ENCODE measurements at places on chromosomes 13 and 19. TPM values are rescaled to one million over a fixed set of nuclear protein-coding genes. Genes with fewer than 3 reads are reported as not detected.

The LENG9 gene
- 16.7 TPM for total RNA-seq

The ZNF547 gene
- total RNA-seq: 4.6 TPM

The CD209 gene
- total RNA-seq: not detected

The COL5A3 gene
- 0.77 TPM for total RNA-seq

The EDDM13 gene
- total RNA-seq: not detected

The PRR19 gene
- total RNA-seq: 0.17 TPM

The APLP1 gene
- 2.6 TPM for total RNA-seq

The GFY gene
- not detected for total RNA-seq

The FGF14 gene
- total RNA-seq: 7.8 TPM

The LRRC25 gene
- 4.6 TPM for total RNA-seq

The ZNF610 gene
- total RNA-seq: 3.3 TPM

The ZNF556 gene
- total RNA-seq: under 0.01 TPM

The TMPRSS9 gene
- total RNA-seq: under 0.01 TPM

The LGI4 gene
- 0.17 TPM for total RNA-seq

The ZNF491 gene
- 5.8 TPM for total RNA-seq

The PAK4 gene
- total RNA-seq: 2.8 TPM

The FFAR1 gene
- total RNA-seq: not detected

The LNX2 gene
- total RNA-seq: 5.6 TPM

The FUT6 gene
- total RNA-seq: not detected

The TINCR gene
- total RNA-seq: 0.17 TPM

The PCCA gene
- total RNA-seq: 52.1 TPM

The ATP8B3 gene
- 3.0 TPM for total RNA-seq
